Hair follicle dermal papilla cell (primary cell): ENCODE measurements at places on chromosomes 7 and 10. TPM values are rescaled to one million over a fixed set of nuclear protein-coding genes. Genes with fewer than 3 reads are reported as not detected.

ZNF783 gene
- 17.0 and 20.0 TPM in 2 replicates for total RNA-seq

RAPGEF5 gene
- total RNA-seq = 0.49 and 0.85 TPM in 2 replicates

MRC1 gene
- total RNA-seq = under 0.01 TPM in 1 of 2 replicates, not detected in the other

FBXL13 gene
- 0.73 and 0.97 TPM in 2 replicates for total RNA-seq

SUN3 gene
- total RNA-seq = not detected in 2 replicates

MOGAT3 gene
- total RNA-seq = not detected in 2 replicates

HTR5A gene
- not detected in 2 replicates for total RNA-seq

CYP3A4 gene
- not detected in 2 replicates for total RNA-seq

AGR2 gene
- total RNA-seq = not detected in 2 replicates

BEND7 gene
- total RNA-seq = 4.5 and 4.9 TPM in 2 replicates

ANKRD1 gene
- 0.32 and 0.36 TPM in 2 replicates for total RNA-seq

CCDC172 gene
- not detected in 2 replicates for total RNA-seq

CCDC146 gene
- total RNA-seq = 2.2 and 4.1 TPM in 2 replicates

SGCE gene
- total RNA-seq = 91.7 and 113 TPM in 2 replicates

ADRB1 gene
- not detected in 2 replicates for total RNA-seq

LIPF gene
- total RNA-seq = not detected in 2 replicates

OPN4 gene
- not detected in 2 replicates for total RNA-seq

NEUROG3 gene
- total RNA-seq = not detected in 2 replicates

DOCK1 gene
- total RNA-seq = 82.8 and 86.0 TPM in 2 replicates

C10orf71 gene
- not detected in 2 replicates for total RNA-seq

HMX2 gene
- total RNA-seq = not detected in 2 replicates

WEE2 gene
- under 0.01 TPM in 1 of 2 replicates, not detected in the other for total RNA-seq

PTF1A gene
- not detected in 2 replicates for total RNA-seq

KLF14 gene
- 0.12 TPM in 1 of 2 replicates, not detected in the other for total RNA-seq

GFRA1 gene
- total RNA-seq = 26.1 and 31.3 TPM in 2 replicates

ATG9B gene
- total RNA-seq = under 0.01 and 0.16 TPM in 2 replicates
